CD4-positive, alpha-beta T cell treated with Interleukin-1 beta for 1 hour (primary cell): ENCODE measurements at places on chromosomes 2 and 18.

DNA sequence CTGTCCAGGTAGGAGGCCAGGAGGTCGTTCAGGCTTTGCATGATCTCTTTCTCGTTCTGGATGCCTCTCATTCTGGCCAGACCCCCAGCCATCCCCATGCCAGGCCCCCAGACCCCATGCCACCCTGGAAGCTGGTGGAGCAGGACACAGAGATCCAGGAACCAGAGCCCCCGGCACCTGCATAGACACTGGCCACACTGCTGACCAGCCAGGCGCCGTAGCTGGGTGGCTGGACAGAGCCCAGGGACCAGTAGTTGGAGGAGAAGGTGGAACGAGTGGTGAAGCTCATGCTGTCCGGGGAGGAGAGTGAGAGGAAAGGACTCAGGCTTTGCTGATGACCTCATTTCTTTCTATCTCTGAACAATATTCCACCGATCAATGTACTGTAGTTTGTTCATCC lies 35.5 kb downstream of the SLC4A5 start:
- no peak for DNase-seq

DNA sequence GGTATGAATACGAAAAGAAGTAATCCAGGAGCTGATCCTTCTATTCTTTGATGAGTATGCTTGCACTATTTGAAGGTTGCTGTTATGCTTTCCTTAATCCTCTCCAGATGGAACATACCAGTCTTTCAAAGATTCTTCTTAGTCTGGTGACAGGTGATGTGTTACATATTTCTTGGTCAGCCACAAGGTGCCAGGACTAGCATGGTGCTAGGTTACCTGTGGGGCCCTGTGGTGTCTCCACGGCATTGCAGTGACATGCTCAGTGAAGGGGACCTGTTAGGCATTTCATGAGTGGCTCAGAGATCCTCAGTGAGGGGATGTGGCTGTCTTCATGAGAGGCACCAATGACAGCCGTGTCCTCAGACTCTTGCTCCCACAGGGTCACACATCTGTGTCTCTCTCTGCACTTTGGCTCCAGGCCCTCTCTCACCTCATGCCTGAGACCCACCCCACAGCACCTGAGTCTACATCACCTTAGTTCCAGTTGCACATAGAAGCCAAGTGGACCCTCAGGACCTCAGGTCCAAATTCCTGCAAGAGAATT lies 13.1 kb upstream of the RAB31 start:
- DNase-seq: no peak

- DNase-seq: no peak
Observed at GRCh38 chr2:64754570-64754969, 100.9 kb upstream of the SERTAD2 start.

DNA sequence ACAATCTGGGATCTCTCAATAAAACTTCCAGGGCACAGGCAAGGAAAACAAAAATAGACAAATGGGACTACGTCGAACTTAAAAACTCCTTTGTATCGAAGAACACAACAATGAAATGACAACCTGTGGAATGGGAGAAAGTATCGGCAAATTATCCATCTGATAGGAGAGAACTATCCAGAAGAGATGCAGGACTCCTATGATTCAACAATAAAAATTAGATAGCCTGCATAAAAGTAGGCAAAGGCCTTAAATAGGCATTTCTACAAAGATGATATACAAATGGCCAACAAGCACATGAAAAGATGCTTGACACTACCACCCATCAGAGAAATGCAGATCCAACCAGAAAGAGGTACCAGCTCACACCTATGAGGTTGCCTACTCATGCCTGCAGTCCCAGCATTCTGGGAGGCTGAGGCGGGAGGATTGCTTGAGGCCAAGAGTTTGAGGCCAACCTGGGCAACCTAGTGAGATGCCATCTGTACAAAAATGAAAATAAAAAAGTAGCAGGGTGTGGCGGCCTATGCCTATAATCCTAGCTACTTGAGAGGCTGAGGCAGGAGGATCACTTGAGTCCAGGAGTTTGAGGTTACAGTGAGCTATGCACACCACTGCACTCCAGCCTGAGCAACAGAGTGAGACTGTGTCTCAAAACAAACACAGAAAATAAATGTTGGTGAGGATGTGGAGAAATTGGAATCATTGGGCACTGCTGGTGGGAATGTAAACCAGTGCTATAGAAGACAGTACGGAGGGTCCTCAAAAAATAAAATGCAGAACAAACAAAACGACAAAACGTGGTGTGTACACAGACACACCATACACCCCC lies 21.6 kb downstream of the TWIST2 start:
- DNase-seq: no peak

GRCh38 chr2:236464140-236464539 lies 105.5 kb upstream of the ACKR3 start:
- no peak for DNase-seq

- DNase-seq: no peak
Observed at GRCh38 chr18:46051731-46052461, 20.2 kb downstream of the PSTPIP2 start.

- no peak for DNase-seq
Observed at GRCh38 chr2:220904015-220904414, 668.1 kb downstream of the EPHA4 start.

DNA sequence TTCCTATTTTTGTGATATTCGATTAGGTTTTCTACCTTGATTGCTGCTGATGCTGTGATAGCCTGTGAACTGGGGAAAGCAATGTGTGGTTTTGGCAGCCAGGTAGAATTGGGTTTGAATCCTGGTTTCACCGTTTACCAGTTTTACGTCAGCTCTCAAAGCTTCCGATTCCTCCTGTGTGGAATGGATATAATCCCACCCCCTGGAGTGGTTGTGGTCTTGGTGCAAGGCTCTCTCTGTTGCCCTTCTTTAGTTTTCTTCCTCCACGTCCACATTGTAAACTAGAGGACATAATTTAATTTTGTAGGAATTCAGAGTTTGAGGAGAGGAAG lies 45.0 kb downstream of the PHLPP1 start:
- no peak for DNase-seq

GRCh38 chr2:77920838-77921366 lies 398.7 kb upstream of the LRRTM4 start:
- no peak for DNase-seq

DNA sequence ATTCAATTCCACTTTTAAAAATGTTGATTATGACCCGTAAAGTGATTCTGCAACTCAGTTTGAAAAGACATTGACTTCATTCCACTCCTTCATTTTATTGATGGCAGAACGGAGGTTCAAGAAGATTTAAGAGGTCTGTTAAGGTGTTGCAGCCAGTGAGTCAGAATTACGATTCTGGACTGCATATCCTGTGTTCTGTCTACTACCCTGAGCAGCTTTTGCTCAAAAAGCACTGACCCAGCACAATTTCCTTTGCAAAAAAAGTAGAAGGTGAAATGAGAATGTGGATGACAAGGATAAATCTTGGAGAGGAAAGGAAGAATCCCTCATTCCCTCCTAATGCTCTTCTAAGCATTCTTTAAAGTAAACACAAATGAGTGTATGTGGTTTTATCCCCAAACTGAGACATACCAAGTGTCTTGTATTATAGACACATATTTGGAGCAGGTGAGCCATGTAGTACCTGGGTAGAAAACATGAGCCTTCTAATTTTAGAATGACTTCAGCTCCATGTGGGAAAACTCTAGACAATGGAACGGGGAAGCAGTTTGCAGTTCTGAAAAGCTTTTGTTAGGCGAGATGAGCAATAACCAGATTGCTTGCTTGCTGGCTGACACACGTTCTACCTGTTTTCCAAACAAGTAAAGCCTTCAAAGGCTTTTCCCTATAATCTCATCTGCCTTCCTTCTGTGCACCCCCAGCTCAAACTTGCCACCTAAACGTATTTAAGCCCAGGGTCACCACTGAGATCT lies 44.7 kb downstream of the TGFA start:
- no peak for DNase-seq

DNA sequence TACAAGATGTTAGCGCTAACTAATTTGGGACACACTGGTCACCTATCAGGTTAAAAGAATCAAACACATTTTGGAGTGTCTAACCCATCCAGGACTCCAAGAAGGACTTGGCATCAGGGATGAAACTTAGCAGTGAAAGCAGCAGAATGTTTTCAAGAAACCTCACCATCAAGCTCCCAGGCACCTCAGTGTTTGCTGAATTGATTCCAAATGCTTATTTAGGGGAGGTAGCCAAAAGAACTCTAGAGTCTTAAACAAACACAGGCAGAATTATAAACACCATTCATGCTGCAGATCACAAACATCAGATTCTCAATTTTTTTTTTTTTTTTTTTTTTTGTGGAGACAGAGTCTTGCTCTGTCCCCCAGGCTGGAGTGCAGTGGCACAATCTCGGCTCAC lies 122.8 kb upstream of the UXS1 start:
- DNase-seq: no peak

DNA sequence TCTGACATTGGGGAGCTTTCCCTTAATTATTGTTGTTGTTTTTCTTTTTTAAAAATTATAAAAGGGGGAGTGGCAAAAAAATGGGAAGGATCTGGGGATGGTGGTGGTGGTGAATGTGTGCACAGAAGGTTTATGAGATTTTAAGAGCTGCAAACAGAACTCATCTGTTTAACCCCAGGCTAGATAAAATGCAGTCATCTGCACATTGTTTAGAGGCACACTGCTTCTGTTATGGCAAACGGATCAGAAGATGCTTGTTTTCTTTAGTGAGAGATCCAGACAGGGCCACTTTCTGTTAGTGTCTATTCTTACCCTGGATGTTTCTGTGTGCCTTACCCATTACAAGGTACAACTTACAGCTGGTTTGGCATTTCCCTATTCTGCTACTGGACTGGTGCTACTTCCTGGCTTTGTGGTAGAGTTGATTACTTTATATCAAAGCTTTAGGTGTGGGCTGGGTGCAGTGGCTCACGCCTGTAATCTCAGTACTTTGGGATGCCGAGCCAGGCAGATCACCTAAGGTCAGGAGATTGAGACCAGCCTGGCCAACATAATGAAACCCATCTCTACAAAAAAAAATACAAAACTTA lies 68.2 kb upstream of the NRP2 start:
- DNase-seq: no peak

- DNase-seq: no peak
Observed at GRCh38 chr2:185208261-185208660, 530.3 kb upstream of the FSIP2 start.

DNA sequence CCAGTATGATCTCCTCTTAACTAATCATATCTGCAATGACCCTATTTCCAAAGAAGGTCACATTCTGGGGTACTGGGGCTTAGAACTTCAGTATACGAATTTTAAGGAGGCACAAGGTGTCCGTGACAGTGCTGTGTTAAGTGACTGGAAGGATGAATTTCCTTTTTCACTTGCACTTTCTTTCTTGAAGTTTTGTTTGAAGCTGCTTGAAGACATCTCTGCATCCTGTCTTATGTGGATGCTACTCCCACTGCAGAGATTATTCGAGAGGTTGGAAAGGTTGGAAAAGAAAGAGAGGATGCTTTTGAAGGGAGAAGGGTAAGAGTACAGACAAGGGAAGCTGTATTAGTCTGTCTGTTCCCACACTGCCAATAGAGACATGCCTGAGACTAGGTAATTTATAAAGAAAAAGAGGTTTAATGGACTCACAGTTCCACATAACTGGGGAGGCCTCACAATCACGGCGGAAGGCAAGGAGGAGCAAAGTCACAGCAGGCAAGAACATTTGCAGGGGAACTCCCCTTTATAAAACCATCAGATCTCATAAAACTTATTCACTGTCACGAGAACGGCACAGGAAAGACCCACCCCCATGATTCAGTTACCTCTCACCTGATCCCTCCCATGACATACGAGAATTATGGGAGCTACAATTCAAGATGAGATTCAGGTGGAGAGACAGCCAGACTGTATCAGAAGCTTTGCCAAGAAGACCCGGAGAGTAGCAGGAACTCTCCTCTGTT lies 3.6 kb upstream of the RNF144A start:
- DNase-seq: peak; percentile 44

DNA sequence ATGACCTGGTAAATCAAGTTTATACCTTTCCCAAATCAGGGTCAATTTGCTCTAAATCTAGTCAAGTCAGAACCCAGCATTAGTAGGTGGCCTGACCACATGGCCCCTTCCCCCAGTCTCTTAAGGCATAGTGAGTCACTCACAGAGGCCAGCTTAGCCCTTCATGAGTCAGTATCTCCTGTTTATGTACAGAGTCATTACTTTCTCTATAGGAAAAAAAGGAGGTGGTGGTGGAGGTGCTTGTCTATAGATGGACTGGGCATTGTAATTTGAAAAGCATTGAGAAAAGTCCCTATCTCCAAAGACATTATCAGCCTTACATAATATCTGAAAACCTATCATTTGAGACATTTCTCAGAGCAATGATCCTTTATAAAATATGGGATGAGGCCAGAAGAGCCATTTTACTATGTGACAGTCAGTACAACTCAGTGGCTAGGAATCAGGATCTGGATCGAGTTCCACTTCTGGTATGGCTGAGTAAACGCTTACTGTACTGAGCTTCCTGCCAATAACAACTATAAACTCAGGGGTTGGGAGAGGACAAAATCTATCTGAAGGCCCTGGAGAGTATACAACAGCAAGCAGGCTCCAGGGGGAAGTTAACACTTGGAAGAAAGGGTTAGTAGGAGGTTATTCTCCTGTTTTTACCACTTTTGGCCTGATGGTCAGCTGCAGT lies 22.5 kb upstream of the SIGLEC15 start:
- DNase-seq: no peak

DNA sequence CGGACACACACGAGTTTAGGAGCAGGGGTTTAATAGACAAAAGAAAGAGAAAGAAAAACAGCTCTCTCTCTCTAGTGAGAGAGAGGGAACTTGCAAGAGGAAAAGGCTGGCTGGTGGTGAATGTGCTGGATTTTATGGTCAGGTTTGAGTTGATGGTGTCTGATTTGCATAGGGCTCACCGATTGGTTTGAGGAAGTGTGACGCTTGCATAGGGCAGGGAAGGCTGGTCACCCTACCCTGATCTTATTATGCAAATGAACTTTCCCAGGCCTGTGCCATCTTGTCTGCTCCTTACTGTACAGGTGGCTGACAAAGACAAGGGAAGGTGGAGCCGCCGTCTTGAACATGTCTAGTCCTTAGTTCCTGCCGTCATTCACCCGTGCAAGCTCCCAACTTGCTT lies 408.9 kb downstream of the RIT2 start:
- DNase-seq: no peak

GRCh38 chr18:10863026-10863425 lies 286.3 kb downstream of the PIEZO2 start:
- DNase-seq: no peak

DNA sequence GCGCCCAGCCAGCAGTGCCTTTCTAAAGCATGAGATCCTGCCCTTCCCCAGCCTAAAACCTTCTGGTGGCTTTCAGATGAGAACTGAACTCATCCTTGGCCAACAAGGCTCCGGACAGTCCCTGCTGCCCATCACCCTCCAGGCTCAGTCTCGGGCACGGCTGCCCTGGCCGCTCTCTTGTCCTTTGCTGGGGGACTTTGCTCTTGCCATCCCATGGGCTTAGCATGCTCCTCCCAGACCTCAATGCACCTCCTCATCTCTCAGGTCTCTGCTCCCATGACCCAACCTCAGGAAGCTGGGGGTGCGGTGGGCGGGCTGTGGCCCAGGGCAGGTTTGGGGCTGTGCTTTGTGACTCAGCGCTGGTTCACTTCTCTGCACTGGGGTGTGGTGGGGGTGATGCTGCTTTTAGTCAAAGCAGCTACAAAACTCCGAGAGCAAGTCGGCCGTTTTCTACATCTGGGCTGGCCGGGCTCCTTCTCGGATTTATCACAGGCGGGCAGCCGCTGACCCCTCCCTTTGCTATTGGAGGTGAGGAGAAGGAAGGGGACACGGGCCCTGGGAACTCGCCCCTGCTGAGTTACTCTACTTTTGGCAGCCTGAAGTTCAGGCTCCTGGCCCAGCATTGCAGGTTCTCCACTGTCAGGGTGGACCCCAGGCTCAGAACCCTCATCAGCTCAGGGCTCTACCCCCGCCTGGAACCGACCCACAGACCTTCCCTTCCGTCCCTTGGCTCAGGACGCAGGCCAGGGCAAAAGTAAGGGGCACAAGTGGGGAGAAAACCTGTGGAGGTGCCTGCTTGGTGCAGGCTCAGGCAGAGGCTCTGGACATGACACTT lies 90.6 kb upstream of the TAF1B start:
- peak; percentile 73 for DNase-seq
